Naive thymus-derived CD8-positive, alpha-beta T cell (primary cell): ENCODE measurements at places on chromosomes 12 and 14.

- DNase-seq = peak; percentile 45
These were observed 362.6 kb downstream of the DAD1 start for GRCh38 chr14:22226381-22226780.

DNA sequence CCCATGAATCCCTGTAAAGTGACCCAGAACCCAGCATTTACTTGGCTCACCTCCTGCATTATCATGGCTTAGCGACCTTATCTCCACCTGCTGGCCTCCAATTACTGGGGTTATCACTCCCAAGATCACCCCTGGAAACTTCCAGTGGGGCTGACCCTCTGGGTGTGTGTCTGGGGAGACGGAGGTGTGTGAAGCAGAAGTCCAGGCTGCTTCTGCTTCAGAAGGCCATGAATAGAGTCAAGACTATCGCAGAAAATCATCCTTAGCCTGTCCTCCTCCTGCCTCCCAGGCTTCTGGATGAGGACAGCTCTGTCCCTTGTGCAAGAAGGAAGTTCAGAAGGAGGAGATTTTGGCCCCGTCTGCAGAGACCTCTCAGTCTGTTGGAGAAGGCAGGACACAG lies 408 bp upstream of the KRT72 start:
- DNase-seq = no peak

DNA sequence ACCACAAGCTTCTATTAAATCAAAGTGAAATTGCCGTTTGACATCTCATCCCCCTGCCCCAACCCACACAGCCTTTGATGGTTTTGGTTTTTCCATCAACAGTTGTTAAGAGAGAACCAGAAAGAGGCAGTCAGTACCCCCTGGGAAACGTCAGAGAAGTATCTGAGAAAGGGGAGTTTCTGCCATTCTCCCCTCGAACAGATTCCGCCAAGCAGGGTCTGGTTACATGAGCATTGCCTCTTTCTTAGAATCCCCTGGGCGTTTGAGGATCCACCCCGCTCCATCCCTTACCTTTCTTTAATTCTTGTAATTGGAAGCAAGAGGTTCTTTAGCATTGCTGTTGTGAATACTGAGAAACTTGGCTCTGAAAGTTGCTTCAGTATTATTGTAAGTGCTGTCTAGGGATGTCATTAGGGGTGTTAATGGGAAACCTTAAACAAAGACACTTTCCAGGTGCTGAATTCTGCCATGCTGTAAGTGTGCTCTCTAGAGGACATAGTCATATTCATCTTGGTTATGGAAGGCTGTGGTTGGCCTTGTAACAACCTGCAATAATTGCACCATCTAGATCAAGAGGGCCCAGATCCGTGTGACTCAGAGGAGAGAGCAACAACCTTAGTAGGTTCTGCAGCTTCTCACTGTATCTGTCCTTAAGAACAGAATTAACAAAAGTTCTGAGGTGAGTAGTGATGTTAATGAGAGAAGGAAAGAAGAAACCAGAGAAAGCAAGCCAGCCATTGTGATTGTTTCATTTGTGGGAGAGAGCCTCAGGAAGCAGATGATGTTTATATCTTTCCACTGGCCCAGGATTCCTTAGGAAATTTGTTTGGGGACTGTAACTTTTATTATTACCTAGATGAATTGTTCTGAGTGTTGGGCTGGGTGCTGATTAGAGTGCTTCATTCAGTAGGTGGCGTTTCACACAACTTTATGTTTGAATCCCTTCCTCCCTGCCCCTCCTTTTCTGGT lies 9.0 kb downstream of the TMBIM6 start:
- no peak for DNase-seq

DNA sequence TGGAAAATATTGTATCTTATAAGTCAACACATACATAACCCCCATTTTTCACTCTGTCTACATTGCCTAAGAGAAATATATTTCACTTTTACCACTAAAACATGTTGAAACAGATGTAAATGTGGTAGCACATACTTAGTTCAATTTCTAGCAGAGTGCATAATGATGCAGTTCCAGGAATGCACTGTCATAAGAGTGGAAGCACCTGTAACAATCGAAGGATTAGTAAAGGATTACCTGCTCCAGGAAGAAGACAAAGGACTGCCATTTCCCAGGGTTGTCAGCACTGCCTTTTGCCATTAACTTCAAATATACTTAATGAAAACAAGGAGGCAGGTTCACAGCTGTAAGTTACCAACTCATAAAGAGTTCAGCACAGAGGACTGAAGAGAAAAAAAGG lies 24.6 kb downstream of the DAD1 start:
- DNase-seq = no peak

GRCh38 chr12:57156701-57157403 lies 9.4 kb upstream of the LRP1-AS start:
- no peak for DNase-seq

DNA sequence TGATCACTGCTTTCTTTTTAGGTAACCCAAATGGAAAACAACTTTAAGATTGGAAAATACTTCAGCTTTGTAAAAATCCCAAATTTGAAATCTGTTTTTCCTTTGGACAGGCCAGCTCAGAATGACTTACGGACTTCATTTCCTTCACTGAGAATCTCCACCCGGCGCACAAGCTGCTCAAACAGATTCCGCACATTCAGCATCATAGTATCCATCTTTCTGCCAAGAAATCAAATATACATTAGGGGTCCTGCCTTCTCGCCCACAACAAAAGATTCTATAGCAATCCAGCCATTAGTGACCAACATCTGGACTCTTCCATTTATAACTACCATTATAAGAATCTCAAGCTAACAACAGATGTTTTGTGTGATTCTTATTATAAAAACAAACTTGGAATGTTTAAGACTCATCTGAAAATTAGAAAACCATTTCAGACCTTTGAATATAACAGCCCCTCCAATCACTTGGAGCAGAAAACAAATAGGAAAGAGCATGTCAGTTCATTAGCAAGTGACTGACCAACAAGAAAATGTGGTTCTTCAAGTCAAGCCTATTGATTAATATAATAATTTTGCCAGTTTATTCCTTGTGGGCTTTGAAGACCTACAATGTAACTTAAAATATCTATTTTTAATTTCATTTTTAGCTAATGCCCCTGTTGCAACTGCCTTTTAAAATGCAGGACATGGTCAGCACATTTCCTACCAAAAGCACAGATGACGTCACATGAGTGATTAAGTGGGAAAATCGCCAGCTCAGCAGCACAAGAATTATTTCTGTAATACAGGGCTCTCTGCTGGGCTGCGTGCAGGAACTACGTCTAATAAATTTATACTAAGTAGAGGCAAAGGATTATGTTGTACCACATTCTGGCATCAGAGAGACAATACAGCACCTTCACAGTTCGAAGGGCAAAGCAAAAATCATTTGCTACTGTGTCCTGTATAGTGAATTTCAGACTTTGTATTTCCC lies 8.5 kb downstream of the RACGAP1 start:
- DNase-seq = no peak

- no peak for DNase-seq
These were observed 8.0 kb downstream of the KLHL33 start for GRCh38 chr14:20428010-20428365.

DNA sequence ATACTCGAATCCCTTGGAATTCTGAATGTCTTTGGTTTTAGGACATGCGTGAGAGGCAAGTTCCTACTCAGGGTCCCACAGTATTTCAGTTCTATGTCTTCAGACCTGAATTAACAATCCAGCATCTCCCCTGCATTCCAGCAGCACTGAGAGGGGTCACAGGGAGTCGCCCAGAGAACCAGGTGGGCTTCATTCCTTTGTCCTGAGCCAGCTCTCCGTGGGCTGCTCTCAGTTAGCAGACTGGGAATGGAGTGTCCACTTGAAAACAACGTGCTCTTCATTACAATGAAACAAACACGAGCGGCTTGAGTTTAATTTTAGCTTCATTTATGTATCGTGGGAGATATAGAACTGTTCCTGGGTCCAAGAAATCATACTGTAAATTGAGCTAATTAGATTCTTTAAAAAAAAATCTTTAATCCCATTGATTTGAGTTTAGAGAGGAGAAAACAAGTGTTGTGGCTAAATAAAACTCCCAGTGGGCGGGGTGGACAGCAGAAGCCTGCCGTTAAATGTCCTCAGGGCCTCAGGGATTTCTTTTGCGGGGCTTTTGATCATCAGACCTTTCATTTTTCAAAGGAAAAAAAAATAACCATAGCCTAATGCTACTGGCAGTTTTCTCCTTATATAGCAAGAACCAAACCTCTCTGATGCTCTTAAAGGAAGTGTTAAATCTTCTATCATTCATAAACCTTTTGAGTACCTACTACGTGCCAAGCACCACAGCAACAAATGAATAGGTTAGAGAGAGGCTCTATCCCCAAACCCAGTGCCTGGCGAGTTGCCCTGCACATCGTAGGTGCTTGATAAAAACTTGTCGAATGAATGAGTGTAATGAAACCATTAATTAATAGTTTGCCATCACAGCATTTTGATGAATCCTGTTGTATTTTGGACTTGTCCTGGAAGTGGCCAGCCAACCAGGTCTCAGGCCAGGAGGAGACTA lies 140.4 kb downstream of the CHST11 start:
- no peak for DNase-seq

DNA sequence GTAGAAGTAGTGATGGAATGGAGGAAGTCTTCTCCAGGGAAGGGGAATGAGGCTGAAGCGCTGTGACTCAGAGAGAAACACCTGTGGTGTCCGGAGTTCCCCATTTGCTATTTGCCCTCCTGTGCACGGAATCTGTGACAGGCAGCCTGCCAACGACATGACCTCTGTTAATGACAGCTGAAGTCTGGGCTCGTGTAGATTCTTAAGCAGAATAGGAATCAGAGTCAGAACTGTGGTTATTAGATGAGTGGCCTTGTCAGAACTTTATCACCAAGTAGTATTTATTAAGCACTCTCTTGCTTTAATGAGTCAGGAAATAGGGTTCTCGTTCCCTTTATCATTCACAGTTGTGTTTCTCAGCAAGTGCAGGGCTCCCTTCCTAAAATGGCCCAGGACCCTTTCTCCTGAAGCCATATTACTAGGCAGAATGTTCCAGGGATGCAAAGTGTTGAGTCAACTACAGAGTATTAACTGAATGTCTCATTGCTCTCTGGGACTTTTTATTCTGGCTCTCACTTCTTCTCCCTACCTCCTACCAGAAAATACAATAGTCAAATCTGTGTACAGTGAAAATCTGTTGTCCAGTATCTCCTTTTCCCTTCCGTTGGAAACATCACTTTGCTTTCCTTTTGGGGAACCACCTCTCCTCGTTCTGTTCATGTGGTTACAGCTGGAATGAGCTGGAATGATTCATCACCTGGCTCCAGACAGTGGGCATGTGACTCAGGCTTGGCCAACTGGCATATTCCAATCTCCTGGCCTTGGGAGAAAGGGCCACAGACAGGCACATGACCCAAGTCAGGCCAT lies 77.8 kb upstream of the MAX start:
- no peak for DNase-seq

GRCh38 chr12:26654623-26655022 lies 178.4 kb downstream of the ITPR2 start:
- no peak for DNase-seq

- no peak for DNase-seq
These were observed 12.0 kb downstream of the SLC15A4 start for GRCh38 chr12:128811806-128812205.

- peak; percentile 69 for DNase-seq
These were observed 30.7 kb downstream of the DAD1 start for GRCh38 chr14:22558221-22558913.

DNA sequence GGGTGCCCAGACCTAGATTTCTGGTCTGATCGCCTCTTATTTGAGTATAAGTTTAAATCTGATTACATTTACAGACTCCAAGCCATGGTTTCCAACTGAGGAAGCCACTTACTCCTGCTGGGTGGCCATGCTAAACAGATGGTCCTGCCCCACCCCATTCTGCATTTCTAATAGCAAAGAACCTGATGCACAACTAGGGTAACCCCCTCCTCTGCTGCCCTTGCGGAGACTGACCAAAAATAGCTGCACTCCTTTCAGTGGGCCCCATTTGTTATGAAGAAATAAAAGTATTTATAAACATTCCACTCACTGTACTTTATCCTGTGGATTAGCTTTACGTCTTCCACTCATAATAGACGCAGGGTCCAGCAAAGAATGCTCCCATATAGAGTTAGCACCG lies 6.8 kb downstream of the GIT2 start:
- DNase-seq = no peak

- DNase-seq = no peak
These were observed 179.2 kb upstream of the C14orf180 start for GRCh38 chr14:104400355-104400754.
